ENCODE measurements at places on chromosomes 4 and X. TPM values are rescaled to one million over a fixed set of nuclear protein-coding genes. Genes with fewer than 3 reads are reported as not detected.

DNA sequence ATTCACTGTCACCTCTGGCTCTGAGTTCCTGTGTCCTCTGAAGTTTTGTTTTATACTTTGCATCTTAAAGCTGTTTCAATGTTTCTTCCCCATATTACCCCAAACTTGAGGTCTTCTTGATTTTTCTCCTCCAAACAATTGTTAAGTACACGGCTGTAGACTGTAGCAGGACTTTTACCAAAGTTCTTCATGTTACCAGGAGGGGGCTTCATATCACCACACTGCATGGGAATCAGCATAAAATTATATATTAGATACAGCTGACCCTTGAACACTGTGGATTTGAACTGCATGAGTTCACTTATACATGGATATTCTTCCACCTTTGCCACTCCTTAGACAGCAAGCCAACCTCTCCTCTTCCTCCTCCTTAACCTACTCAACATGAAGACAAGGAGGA lies 56.6 kb downstream of the SPATA18 start:
- DNase-seq = no peak

- peak; percentile 41 for DNase-seq
These were observed 11.8 kb upstream of the ZNF630 start for GRCh38 chrX:48083212-48083611.

HMX1 gene
- not detected for total RNA-seq

NAA11 gene
- not detected for total RNA-seq

- peak; percentile 45 for DNase-seq
These were observed at the start of the genes SATL1 and ZNF711 for GRCh38 chrX:85243761-85244449. Gene SATL1, minus strand, starts transcription at chrX:85243779. Its CDS starts 134,811 bp downstream, at chrX:85108968. Gene ZNF711, plus strand, starts transcription at chrX:85243991. Its CDS starts 3,582 bp downstream, at chrX:85247573.

All from LHCN-M2 (cell line).